ENCODE measurements at places on chromosomes 5 and 9.
A peak's percentile ranks its signal among the peaks of the same experiment; 100 is the strongest.

- DNase-seq, result no peak
Observed at GRCh38 chr9:80556631-80557030, 984.9 kb downstream of the TLE4 start.

GRCh38 chr5:7394889-7395431 is 978 bp upstream of the ADCY2 start:
- no peak for DNase-seq

DNA sequence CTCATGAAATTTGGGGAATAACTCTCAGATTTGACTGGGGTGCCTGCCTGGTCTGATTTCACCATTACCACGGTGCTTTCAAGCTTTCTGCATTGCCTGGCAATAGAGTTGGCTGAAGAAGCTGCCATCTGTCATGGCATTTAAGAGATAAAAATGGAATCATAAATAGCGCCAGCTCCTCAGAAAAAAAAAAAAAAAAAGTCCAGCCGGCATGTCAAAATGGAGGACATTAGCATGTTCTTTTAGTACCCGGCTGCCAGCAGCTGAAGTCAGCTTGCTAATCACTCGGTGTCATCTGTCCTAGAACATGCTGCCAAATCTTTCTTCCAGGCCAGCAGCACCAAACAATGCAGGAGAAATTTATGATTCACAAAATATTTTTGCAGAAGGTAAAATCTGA is 57.7 kb upstream of the CER1 start:
- DNase-seq, result no peak

DNA sequence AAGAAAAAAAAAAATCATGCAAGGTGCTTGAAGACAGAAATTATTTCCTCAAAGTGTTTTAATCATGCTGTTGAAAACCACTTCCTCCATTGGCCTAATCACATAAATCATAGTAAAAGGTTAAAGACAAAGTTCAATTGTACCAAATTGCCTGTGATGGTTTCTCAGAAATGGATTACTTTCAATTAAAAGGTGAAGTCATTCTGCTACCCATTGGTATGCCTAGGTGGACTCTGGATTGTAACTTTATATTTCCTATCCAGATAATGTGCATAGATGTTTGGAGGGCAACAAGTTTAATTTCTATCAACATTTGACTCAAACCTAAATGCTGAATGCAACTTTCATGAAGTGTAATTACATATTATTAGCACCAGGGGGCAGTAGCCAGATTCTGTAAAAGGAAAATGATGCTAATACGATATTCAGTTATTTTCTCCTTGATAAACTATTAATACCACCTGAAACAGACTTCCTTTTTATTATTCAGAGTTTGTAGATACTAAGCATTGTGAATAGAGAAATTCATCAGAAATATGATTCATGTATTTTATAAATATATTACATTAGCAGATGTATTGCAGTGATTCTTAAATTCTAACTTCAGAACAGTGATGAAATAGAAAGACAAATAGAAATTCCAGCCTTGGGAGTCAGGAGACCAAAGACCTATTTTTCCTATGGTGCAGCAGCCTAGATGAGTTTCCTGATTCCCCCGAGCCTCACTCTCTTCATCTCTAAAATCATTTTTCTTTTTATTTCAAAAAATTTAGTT is 148.2 kb downstream of the CAAP1 start:
- no peak for DNase-seq

DNA sequence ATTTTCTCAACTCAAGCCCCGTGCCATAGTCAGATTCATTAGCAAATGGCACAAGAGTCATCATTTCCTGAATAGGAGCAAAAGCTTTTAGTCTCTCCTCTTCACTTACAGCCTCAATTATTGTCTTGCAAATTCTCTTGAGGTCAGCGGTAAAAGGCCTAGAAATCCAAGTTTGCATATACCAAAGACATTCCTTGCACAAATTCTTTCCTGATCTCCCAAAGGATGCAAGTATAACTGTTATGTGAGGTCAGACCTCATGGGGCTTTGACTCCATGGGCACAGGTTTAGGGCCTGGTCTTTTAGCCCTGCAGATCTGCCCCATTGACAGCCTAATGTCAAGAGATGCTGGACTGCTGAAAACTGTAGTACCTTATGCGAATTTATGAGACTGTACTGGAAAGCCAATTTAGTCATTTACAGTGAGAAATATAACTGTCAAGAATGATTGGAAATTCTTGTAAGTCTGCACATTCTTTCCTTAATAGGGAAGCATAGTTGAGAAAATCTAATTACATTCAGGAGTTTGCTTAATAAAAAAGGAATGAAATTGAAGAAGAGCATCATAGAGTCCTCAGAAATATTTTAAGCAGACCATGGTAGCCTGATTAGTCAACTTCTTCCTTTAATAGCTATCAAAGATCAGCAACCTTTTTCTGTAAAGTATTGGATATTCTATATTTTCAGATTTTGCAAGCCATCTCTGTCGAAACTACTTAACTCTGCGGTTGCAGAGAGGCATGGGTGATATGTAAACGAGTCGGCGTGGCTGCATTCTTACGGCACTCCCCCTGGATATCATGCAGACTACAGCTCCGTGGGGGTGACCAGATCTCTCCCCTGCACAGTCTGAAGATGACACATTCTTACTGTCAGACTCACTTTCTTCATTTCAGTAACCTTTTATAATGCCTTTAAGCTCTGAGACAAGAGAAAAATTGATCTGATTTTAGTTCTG is 45.2 kb downstream of the GCNT4 start:
- no peak for DNase-seq

GRCh38 chr5:177353093-177353492 is 1.6 kb upstream of the LMAN2 start:
- no peak for DNase-seq

GRCh38 chr5:146082798-146083197 is 22.6 kb downstream of the PLAC8L1 start:
- no peak for DNase-seq

- DNase-seq, result peak; percentile 72
Observed at GRCh38 chr9:130847306-130848217, 12.5 kb downstream of the ABL1 start.

- no peak for DNase-seq
Observed at GRCh38 chr5:167709625-167710024, 581.8 kb upstream of the WWC1 start.

- no peak for DNase-seq
Observed at GRCh38 chr5:140588311-140589070, 23.9 kb downstream of the SLC35A4 start.

DNA sequence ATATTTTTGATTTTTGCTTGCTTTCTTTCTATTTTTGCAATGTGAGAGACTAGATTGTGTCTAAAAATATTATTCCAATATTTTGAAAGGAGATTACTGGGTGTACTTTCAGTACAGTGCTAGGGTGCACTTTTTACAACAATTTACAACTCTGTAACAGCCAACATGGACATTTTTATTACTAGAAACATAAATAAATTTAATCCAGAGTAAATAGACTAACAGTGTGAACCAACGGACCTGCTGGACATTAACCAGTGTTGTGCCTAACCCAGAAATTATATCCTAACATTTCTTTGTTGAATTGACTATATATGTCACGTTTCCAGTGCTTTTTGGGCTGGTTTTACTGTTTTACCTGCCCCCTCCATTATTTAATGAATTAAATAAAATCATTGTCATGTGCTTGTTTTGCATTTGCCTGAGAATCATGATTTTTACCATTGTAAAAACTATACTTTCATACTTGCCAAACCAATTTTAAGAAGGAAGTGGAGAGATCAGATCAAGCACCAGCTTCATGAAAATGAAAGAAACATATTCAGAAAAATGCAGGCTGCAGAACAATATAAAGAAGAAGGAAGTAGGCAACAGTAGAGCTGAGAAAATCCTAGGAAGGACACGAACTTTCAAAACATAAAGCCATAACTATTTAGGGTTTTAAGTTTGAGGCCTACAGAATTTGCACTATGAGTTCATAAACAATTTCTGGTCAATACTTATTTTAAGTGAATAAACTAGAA is 400.8 kb upstream of the PIK3R1 start:
- no peak for DNase-seq

DNA sequence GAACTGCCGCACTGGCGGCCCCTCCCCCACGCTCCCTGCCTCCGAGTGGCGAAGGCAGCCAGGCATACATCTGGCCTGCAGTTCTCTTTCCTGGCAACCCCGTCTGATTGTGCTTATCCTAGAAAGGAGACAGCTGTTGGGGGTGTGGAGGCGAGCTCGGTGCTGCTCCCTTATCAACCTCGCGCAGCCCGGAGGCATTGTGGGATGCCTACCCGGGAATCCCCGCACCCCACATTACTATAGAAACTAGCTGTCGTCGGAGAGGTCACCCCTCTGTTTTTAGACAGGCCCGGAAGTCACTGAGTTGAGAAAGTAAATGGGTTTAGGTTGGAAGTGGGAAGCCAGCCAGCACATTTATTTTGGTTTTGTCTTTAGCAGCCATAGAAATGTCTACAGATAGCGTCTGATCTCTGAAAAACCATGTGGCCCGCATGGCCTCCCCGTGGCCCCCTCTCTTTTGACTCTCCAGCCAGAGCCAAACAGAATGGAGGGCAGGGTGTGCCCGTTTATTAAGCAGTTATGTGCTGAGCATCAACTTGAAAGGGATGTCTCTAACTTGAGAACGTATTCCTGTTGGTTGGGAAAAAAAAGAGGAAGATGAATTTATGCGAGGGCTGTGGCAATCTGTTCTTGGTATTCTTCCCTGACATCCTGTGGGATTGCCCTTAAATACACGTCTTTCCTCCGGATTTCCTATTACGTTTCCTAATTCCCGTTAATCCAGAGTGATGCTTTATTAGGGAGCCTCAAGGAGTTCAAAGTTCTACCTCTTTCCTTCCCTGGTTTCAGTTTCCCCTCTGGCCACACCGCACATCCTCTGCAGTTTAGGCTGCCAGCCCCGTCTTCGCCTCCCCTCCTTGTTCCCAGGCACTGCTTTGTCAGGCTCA is 3.9 kb downstream of the STC2 start:
- no peak for DNase-seq

DNA sequence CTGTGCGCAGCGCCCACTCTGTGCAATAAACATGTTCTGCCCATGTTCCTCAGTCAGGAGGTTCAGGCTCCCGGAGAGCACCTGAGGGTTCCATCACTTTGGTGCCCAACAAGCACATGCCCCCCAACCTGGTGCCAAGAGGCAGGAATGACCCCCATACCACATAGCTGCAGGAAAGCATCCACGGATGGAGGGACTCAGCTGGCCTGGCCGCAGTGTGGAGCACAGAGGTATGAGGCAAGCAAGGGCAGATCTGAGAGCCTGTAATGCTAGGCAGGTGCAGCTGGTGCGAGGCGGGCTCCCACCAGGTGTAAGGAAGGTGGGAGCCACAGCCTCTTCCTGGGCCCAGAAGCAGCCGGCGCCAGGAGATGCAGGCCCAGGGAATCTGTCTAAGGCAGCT is 4.3 kb upstream of the MRNIP start:
- DNase-seq, result no peak

GRCh38 chr5:14962604-14963003 is 91.0 kb upstream of the ANKH start:
- DNase-seq, result no peak

DNA sequence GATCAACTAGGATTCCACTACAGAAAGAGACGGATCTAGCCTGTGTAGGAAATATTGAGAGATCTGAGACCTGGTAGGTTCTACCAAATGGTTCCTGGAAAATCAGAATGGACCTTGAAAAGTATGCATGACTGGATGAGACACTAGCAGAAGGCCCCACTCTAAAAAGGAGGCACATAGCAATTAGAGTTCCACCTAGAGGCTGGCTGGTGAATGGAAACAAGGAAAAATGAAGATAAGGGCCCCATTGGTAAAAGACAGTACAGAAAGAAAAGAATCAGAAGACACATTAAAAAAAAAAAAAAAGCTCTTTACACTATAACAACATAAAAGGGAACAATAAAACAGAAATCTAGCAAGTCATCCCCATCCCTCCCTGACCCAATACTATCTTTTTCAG is 518.5 kb downstream of the NR2F1-AS1 start:
- no peak for DNase-seq

GRCh38 chr9:120925535-120926396 is 830 bp downstream of the TRAF1 start:
- peak; percentile 76 for DNase-seq

DNA sequence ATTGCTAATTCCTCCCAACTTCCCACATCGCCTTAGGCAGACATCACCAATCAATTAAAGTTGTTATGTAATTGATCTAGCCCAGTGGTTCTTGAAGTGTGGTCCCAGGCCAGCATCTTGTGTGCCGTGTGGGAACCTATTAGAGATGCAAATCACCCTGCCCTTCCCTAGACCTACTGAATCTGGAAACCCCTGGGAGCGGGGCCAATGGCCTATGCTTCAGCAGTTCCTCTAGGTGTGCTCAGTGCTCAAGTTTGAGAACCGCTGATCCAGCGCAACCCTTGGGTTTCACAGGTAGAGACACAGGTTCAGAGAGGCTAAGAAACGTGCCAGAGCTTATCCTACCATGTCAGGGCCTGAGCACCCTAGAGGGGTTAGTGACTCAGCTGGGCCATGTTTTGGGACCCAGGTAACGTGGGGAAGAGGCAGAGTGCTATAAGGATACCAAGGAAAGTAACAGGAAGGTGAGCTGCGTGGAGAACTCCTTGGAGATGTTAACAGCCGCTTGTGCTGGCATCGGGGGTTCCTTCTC is 4.4 kb downstream of the SLC34A1 start:
- DNase-seq, result no peak

DNA sequence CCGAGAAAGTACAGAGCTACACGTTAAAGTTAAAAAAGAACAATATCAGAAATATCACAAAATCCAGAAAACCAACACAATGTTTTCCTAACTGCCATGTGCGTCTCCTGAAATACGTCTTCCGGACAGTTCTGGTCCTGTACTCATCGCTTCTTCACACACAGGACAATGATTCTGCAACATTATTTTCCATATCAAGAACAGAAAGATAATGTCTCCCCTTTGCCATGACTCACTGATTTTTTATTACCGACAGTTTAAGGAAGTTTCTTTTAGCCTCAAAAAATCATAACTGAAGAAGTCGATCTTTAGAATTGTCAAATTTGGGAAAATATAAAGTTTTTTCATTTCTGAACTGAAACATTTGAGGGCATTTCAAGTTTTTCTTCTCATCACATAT is 2.5 kb downstream of the TBC1D9B start:
- DNase-seq, result no peak

DNA sequence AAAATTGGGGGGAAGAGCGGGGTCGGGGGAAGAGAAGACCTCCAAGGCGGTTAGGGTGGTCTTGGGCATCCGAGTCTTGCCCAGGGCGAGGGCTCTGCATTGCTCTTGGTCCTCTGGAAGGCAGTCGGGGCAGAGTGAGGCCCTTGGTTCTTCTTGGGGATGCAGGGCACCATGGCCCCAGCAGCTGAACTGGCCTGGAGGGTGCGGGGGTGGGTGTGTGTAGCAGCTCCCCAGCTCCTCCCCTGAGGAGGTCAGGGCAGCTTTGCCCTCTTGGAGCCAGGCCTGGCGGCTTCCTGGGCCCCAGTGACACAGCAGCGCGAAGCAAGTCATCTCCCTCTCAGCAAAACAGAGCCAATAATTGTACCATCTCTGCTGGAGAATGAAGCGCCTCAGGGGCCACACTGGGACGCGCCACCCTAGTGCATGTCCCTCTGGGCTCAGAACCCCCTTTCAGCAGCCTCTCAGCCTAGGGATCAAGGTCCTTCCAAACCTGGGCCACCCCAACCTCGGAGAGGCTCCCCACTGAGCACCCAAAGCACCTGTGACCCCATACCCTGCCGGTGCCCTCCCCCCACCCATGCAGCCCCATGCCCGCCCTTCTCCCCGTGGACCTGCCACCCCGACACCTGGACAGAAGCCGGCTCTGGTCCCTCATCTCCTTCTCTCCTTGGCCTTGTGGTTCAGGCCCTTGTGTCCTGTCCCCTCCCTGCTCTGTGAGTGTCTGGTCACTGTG is 10.4 kb upstream of the RXRA start:
- no peak for DNase-seq

Measured in T1000 (cell line).